ENCODE measurements at places on chromosomes 11 and 22.

GRCh38 chr11:76236092-76236999 lies 30.0 kb upstream of the WNT11 start:
- peak; percentile 83 for DNase-seq

DNA sequence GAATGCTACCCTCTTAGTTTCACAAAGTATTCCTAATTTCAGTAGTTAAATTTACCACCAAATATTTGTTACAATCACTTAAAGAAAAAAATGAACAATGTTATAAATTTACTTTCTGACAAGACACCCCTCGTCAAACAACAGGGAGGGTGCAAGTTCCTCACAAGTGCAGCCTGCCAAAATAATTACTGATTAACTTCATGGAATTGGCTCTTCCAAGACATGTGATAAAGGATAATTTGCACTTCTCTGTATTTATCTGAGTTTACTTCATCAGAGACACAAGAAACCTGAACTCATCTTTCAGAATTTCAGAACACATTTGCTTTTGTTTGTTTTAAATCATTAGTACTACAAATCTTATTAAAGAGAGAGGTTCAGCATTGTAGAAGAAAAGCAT lies 66.5 kb downstream of the LARGE2 start:
- no peak for DNase-seq

GRCh38 chr11:3866206-3866605 lies 10.7 kb downstream of the STIM1 start:
- DNase-seq = no peak

- no peak for DNase-seq
Observed at GRCh38 chr11:40754297-40754696, 705.2 kb downstream of the LRRC4C start.

DNA sequence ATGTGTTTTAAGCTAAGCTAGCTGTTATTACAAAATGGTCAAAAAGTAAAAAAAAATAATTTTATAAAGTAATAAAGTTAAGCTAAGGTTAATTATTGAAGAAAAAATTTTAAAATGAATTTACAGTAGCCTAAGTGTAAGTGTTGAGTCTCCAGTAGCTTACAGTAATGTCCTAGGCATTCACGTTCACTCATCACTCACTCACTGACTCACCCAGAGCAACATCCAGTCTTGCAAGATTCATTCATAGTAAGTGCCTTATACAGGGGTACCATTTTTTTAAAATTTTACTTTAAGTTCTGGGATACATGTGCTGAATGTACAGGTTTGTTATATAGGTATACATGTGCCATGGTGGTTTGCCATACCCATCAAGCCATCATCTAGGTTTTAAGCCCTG lies 11.6 kb upstream of the OOSP4B start:
- DNase-seq = no peak

- DNase-seq = no peak
Observed at GRCh38 chr22:41943661-41944209, 3.2 kb downstream of the CENPM start.

DNA sequence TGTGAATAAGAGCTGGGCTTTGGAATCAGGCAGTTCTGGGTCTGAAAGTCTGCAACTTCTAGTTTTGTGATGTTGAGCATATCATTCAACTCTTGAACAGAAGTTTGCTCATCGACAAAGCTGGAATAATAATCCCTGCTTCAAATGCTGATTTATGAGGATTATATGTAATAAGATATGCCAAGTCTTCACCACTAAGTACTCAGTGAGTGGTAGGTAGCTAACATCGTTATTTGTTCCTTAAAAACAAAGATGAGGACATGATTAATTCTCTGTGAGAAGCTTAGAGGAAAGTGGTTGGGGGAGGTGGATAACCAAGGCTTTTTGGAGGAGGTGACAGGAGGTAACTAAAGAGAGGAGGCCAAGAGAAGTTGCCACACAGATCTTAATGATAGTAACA lies 96.5 kb downstream of the ME3 start:
- DNase-seq = no peak

DNA sequence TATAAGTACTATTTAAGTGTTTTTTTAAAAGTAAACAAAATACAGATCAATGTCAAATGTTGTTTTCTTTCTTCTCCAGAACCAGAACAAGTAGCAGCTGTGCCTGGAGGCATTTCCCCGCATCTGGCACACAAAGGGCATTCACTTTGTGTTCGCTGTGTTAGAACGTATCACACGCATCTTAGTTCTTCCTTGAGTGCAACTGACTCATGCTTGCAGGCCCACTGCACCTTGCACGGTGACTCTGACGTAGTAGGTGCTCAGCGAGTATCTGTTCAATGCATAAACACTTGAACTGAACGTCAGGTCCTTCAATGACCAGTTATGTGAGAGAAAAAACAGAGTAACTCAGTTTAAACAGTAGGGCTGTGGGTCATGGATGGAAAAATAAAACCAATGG lies 3.5 kb downstream of the IFT27 start:
- no peak for DNase-seq

DNA sequence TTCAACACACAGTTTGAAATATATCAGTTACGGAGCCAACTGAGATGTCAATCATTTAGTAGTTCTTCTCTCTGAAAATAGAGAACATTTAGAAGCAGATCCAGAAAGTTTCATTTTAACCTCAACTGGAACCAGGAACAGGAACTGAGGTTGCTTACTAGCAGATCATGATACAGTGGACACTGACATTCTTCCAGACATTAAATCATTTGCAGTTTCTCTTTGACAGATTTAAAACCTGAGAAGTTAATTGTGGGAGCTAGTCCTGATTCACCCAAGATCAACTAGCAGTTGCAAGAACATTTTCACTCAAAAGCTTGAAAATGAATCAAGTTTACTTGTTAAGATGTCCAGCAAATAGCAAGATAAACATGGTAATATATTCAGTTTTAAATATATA lies 135.4 kb downstream of the SLC17A6 start:
- DNase-seq = no peak

GRCh38 chr11:12121517-12121916 lies 11.1 kb downstream of the MICAL2 start:
- no peak for DNase-seq

DNA sequence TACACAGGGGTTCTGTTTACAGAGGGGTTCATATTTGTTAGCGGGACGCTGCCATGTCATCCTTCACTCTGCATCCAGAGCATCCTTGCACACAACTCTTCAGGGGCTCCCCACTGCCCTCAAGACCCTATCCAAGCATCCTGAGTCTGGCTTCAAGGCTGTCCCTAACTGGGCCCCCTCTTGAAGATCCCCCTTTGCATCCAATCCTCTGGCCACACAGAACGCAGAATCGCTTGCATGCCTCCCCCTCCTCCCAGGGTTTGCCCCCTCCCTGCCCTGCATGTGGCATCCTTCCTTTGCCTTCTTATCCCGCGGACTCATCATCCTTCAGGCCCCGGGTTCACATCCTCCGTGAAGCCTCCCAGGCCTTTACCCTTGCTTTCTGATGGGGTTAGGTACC lies 18.6 kb downstream of the C1QTNF6 start:
- no peak for DNase-seq

DNA sequence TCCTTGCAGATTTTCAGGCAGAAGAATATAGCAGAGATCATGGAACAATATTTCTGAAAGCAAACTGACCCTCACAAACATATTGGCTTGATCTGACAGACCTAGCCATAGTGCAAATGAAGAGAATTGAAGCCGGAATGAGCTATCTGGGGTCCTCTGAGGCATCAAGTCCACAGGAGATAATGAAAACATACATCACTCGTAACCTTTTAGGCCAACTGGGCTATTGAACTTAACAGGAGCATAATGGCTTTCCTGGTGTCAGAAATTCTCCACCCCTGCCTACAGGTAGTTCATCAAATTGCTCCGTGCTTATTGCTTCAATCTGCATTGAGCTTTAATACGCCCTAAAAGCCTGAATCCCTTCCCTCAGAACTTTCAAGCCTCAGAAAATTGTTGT lies 1414.6 kb upstream of the TENM4 start:
- no peak for DNase-seq

DNA sequence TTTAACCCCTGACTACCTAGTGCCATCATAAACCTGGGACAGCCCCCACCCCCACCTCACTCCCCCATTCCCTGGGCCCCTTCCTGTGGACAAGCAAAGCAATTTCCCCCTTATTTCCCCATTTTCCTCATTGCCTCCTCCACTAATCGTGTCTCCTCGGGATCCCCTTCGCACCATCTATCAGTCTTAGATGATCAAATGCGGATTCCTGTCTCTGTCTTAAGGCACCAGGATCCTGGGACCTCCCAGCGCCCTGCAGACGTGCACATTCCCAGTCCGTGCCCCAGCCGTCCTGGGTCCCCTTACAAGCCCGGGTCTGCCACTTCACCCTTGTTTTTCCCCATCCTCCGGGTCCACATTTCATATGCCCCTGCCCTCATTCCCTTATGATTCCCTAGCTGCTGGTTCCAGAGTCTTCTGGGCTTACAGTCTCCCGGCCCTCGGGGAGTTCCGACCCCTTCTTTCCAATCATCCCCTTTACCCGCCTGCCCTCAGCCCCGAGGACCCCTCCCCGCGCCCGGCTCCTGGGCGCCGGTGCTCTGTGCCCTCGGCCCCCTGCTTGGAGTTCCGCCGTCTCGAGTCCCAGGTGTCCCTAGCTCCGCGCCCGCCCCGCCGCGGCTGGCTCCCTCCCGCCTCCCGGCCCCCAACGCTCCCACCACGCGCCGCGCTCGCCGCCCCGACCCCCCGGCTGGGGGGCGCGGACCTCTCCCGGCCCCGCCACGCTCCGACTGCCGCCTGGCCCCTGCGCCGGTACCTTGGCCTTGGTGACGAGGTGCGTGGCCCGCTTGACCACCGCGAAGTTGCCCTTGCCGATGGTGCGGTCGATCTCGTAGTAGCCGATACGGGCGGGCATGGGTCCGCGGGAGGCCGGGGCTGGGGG lies 599 bp downstream of the SIK3 start:
- peak; percentile 77 for DNase-seq

- no peak for DNase-seq
Observed at GRCh38 chr11:26930518-26931247, 63.2 kb upstream of the FIBIN start.

DNA sequence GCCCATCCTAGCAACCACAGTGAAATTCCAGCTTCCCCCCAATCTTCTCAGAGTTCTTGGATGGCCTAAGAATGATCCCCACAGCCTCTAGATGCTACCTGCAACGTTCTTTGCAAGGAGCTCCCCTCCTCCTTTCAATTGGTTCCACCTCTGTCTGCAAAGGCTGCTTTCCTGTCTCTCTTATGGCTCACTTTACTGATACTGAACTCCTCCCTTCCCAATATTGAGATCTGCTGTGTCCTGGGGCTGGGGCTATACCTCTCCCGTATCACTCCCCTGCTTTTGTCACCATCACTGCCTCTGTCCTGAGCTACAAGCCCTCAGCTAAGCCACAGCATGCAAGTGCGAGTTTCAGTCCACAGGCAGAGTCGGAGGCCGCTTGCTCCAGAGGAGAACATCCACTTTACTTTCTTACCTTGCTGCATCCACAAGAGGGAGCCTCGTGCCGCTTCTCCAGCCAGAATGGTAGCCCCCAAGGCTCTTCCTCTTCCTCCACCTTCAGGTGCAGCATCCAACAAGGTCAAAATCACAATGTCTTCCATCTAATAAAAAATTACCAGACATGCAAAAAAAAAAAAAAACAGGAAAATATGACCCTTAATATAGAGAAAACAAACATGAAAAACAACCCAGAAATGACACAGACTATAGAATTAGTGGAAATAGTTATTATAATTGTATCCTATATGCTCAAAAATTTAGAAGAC lies 48.6 kb upstream of the TMEM45B start:
- DNase-seq = peak; percentile 63

GRCh38 chr11:76856571-76856970 lies 4.1 kb upstream of the ACER3 start:
- no peak for DNase-seq

GRCh38 chr22:42842658-42843370 lies 14.3 kb downstream of the ARFGAP3 start:
- no peak for DNase-seq

DNA sequence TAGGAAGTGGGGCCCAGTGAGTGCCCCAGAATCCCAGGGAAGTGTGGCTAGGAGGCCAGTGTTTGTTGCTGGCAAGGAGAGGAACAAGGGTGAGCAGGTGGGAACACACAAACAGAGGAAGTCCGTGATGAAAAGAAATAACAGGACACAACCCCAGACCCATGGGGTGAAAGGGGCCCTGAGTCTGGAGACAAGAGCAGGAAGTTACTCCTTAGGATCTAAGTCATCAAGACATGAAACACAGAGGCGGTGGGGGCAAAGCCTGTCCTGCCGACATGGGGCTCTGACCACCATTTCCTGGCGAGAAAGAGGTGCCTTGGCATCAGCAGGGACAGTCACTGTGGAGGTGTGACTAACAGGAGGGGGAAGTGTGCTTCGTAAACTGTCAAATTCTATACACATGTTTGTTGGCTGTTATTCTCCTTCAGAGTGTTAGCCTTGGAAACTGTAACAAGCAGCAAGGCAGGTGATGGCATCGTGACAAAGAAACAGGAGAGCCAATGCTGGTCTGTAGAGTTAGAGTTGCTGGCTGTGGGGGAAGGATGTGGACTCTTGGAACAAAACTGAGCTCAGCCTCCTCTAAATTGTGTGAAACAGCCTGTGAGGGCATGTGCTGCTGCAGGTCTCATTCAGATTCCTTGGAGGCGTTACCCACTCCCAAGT lies 21.7 kb downstream of the CHST1 start:
- DNase-seq = no peak

- DNase-seq = no peak
Observed at GRCh38 chr11:29251738-29252137, 765.1 kb downstream of the KCNA4 start.

DNA sequence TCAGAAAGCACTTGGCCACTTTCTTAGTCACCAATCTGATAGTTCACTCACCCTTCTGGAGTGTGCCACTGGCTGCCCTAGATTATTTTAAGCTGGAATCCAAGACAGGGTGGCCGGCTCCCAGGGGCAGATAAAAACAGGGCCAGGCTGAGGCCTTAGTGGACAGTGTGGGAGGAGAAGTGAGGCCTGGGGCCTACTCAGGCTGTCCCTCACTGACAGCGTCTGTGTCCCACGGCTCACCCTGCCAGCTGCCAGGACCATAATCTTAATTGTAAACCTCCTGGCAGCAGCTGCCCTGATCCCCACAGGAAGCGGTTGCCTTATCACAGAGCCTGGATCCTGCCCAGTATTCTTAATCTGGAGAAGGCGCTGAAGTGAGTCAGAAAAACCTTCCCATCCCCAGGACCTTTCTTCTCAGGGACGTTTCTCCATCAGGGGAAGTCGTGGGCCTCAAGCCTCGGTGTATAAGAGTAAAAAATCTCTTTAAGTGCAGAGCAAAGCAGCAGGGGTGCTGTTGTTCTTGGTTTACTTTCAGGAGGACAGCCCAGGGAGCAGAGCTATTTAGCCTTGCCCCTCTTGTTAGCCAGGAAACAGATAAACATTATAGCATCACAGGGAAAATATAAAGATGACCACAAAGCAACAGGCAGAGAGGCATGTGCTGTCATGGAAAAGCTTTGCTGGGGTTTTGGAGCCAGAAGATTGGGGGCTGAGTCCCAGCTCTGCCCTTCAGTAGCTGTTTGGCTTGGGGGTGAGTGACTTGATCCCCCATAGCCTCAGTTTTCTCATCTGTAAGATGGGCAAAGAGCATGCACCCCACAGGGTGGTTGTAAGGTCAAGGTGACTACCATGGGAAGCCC lies 39.6 kb downstream of the TSPAN18 start:
- DNase-seq = peak; percentile 80

All from D341Med (cell line).